ENCODE measurements at places on chromosomes 2 and 18.

DNA sequence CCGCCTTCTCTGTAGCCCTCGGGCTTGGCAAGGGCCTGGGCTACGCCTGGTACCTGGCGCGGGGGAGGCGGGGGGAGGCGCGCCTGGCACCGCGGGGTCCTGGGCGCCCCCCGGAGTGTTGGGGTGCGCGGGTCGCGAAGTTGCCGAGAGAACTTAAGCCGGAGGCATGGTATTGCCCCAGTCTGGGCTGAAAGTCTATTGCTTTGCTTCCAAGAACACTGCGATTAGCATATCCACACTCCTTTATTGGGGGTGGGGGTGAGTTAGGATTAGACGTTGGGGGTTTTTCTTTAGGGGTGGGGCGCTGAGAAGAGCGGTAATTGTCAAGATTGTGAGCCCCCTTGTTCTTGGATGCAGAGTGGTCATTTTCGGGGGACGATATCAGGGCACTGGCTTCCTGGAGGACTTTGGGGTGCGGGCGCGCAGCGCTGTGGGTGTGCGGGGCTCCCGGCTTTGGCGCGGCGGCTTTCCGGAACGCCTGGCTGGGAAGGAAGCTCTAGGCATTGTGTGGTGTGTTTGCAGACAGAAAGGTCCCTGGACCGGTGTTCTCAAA, 798 bp downstream of the TANC1 start:
- DNase-seq = no peak

DNA sequence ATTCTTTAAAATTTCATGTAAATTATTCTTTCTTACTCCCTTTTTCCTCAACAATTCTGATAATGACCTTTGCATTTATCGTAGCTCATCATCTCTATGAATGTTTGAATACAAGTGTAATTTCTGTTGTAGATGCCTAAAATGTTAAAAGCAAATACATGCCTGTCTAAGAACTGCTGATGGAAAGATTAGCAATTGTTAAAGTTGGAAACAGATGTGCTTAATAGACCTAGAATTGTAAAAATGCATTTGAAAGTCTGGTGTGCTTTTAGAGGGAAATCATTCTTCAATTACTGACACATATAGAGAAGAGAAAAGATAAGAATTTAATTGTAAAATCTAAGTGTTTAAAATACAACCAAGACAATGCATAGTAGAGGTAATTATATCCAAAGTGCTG, 50.4 kb downstream of the CCDC102B start:
- no peak for DNase-seq

DNA sequence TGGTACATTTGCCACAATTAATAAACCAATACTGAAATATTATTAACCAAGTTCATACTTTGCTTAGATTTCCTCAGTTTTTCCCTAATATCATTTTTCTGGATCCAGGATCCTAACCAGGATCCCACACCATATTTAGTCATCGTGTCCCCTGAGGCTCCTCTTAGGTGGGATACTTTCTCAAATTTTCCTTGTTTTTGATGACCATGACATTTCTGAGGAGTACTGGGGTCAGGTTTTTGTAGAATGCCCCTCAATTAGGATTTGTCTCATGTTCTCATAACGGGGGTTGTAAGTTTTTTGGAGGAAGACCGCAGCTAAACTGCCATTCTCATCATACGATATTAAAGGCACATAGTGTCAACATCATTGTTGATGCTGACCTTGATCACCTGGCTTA, 15.5 kb upstream of the ERCC3 start:
- DNase-seq = no peak

GRCh38 chr2:177783835-177784744, 288.5 kb downstream of the PDE11A start:
- DNase-seq = no peak

GRCh38 chr2:3146772-3147650, 230.6 kb downstream of the EIPR1 start:
- no peak for DNase-seq

GRCh38 chr2:240481720-240482119, 46.3 kb downstream of the GPC1 start:
- no peak for DNase-seq

DNA sequence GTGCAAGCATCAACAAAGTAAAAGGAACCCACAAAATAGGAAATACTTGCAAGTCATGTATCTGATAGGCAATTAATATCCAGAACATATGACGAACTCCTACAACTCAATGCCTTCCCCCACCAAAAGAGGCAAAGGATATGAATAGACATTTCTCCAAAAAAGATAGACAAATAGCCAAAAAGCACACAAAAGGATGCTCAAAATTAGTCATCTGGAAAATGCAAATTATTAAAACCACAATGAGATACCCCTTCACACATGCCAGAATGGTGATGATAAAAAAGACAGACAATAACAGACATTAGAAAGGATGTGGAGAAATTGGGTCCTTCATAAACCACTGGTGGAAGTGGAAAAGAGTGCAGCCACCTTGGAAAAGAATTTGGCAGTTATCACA, 76.4 kb downstream of the RIF1 start:
- no peak for DNase-seq

- DNase-seq = no peak
Measured at GRCh38 chr2:1611886-1612285, 132.4 kb downstream of the PXDN start.

GRCh38 chr2:157256626-157257025, 879 bp upstream of the GALNT5 start:
- no peak for DNase-seq

- no peak for DNase-seq
Measured at GRCh38 chr2:37560241-37560848, 111.1 kb downstream of the CDC42EP3 start.

- DNase-seq = no peak
Measured at GRCh38 chr2:9268301-9269080, 61.9 kb downstream of the ASAP2 start.

- no peak for DNase-seq
Measured at GRCh38 chr2:206125901-206126300, 33.3 kb downstream of the NDUFS1 start.

GRCh38 chr18:79625195-79625923, 54.2 kb upstream of the CTDP1 start:
- DNase-seq = no peak

DNA sequence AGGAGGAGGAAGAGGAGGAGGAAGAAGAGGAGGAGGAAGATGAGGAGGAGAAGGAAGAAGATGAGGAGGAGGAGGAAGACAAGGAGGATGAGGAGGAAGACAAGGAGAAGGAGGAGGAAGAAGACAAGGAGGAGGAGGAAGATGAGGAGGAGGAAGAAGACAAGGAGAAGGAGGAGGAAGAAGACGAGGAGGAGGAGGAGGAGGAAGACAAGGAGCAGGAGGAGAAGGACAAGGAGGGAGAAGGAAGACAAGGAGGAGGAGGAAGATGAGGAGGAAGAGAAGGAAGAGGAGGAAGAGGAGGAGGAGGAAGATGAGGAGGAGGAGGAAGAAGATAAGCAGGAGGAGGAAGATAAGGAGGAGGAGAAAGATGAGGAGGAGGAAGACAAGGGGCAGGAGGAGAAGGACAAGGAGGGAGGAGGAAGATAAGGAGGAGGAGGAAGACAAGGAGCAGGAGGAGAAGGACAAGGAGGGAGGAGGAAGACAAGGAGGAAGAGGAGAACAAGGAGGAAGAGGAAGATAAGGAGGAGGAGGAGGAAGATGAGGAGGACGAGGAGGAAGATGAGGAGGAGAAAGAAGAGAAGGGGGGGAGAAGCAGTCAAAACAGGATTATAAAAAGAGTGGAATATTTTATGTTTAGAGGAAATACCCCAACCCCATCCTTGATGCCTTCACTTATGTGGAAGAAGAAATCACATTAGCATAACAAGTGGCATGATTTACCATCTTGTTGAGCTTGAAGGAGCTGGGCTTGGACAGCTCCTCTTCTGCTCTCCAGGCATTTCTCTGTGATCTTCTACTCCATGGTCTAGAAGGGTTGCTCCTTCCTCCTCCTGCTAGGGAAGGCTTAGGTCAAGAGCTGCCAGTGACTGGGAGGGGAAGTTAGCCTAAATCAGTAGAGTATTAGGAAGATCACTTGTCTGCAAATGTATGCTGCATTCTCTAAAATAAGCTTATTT, 45.3 kb upstream of the KCTD1 start:
- no peak for DNase-seq

DNA sequence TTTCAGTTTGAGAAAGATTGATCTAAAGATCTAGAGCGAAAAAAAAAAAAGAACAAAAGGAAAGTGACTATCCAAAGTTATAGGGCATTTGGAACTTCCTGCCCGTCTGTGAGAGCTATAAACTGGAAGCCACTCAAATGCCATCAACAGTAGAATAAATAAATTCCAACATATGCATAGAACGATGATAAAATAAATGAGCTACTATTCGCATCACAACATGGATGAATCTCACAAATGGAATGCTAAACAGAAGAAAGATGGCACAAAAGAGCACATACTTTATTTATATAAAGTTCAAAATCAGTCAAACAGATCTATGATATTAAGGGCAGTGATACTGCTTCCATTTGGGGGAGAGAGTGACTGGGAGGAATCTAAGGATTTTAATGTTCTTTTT, 128.8 kb downstream of the TTC32 start:
- no peak for DNase-seq

- no peak for DNase-seq
Measured at GRCh38 chr2:176769021-176769420, 443.6 kb upstream of the HNRNPA3 start.

- DNase-seq = no peak
Measured at GRCh38 chr2:188512456-188512855, 220.8 kb downstream of the GULP1 start.

DNA sequence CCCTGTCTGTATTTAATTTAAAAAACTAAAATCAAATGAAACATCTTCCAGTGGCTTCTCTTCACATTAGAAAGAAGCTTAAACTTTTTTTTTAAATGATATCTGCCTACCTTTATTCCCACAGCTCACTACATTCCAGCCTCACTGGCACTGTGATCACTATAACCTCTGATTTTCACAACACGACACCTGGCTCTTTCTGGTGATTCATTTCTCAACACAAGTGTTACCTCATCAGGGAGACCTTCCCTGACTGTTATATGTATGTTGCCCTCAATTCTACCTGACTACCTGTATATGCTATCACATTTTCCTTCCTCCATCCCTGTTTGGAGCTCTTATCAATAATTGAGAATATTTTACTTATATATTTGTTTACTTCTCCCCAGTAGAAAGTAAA, 76.6 kb downstream of the BAZ2B start:
- no peak for DNase-seq

GRCh38 chr2:102083393-102083703, 59.2 kb upstream of the IL1R1 start:
- DNase-seq = no peak

DNA sequence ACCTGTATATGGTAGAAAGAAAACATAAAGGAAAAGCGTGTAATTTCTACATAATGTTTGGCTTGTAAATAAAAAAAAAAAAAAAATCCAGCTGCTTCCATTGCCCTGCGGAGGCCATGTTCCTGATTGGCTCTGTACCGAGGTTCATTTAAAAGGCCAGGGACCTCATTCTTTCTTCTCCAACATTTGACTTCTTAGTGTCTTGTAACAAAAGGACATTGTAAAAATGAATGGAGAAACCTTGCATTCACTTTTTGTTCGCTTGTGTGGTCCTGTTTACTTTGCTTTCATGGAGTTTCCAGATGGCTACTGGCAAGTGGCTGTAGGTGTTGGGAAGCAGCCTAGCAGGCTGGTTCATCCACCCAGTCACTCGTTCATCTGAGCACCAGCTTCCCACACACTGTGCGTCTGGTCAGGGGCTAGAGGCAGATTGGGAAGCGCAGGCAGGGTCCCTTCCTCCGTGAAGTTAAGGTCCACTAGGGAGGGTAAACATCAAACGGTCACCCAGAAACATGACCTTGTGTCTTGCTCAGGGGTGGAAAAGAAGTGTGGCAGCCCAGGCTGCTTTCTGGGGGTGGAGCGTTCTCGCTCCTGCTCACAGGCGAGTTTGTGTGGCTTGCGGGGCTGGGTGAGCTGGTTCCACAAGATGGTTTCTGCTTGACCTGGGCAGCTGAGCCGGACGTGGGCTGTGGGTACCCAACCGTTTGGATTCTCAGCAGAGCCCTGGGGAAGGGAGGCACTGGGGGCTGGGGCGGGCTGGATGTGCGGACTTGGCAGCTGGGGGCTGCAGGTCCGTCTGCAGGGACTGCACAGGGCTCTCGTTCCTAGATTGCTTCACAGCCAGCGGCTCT, 260.7 kb downstream of the AGAP1 start:
- no peak for DNase-seq

GRCh38 chr18:28789502-28789901, 612.6 kb upstream of the CDH2 start:
- DNase-seq = no peak

GRCh38 chr2:23563151-23563550, 178.2 kb downstream of the KLHL29 start:
- DNase-seq = no peak

DNA sequence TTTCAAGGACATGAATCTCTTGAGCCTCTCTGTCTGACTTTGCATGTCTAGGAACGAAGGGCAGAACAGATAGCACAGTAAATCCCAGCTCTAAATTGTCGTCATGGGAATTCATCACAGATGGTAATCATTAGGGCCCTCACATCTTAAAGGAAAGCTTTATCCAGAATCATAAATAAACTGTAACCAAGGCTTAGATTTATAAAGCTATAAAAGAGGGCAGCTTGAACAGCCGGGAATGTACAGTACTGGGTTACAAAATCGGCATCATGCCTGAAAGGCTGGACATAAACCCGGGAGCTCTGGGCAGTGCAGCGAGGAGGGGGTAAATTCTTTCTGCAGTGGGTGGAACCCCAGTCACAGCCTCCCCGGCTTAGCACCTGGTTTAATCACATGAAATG, 144.4 kb downstream of the GFPT1 start:
- no peak for DNase-seq

DNA sequence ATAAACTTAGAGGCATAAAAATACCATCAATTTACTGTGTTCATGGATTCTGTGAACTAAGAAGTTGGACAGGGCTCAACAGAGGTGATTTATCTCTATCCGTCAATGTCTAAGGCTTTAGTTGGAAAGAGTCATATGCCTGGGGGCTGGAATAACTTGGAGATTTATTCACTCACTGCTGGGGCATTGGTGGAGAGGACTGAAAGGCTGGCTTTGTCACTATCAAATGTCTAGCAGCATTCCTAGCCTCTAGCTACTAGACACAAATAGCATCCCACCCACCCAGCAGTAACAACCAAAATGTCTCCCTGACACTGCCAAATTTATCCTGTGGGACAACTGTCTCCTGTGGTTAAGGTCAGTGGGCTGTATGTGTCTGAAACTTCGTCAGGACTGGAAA, 71.0 kb downstream of the EVA1A start:
- DNase-seq = no peak

DNA sequence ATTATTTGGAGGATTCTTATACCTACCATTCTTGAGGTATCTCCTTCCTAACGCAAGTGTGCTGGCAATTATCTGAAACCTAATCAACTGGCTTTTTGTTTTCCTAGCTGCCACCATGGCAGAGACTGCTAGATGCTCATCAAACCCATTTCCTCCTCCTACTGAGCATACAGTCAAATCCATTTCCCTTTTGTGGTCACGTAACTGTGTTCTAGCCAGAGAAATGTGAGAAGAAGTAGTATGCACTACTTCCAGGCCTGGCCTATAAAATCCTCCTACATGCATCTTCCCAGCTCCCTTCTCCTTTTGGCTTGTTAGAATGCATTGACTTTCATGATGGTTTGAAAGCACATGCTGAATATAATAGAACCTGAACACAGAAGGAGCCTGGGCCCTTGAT, 494.1 kb upstream of the MEIS1 start:
- DNase-seq = no peak

GRCh38 chr2:25215232-25215631, 46.9 kb upstream of the POMC start:
- DNase-seq = no peak

GRCh38 chr2:86074256-86074655, 31.4 kb downstream of the POLR1A start:
- no peak for DNase-seq

- DNase-seq = no peak
Measured at GRCh38 chr2:156380117-156380645, 47.7 kb upstream of the NR4A2 start.

GRCh38 chr2:152676461-152676860, 40.8 kb downstream of the PRPF40A start:
- no peak for DNase-seq
